Kidney epithelial cell (primary cell): ENCODE measurements at places on chromosomes 6 and 20.

DNA sequence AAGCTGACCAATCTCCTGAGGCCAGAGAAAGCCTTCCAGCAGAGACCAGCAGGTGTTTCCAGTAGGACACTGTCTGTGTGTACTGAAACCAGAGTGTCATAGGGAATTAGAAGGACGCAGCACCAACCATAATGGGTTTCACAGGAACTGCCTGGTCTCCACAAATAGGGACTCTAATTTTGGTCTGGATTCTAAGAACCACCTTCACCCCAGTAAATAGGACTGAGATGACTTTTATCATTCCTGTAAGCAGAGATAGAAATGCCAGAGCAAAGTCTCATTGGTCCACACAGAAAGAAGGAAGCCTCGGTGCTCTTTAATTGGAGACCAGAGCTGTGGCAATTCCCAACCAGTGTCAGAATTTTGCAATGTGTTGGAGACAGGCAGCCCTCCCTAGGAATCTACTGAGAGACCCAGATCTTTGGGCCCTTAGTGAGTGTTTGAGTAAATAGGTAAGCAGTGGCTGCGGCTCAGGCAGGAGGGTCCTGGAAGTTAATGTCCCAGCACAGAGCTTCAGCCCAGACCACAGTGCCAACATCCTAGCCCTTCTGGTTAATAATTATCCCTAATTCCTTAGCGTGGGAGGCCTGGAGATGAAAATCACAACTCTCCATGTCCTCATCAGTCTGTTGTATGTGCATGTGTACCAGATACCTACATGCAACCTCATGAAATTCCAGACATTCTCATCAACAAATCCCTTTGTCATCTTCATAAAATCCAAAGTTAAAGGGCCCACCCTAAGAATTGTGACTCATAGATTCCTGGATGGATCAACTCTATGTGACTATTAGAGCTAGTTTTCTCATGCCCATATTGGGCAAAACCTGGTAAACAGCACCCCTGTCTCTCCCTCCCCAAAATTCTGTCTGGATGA is 81.2 kb downstream of the UNC5CL start:
- DNase-seq = peak; percentile 96

DNA sequence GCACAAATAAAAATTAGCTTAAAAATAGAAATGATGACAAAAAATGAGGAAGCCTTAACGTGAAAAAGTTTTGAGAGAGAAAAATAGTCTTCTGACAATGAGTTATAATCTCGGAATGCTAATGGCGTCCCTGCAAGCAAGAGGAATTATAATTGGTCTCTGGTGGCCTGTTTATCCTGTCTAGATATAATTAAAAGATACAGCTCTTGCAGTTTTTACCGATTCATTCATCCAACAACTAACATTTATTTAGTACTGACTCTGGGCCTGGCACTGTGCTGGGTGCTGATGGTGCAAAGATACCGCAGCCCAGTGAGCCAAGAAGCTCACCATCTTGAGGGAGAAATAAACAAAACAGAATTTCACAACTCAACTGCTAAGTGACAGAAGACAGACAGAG is 31.6 kb upstream of the ANKRD60 start:
- DNase-seq = no peak

DNA sequence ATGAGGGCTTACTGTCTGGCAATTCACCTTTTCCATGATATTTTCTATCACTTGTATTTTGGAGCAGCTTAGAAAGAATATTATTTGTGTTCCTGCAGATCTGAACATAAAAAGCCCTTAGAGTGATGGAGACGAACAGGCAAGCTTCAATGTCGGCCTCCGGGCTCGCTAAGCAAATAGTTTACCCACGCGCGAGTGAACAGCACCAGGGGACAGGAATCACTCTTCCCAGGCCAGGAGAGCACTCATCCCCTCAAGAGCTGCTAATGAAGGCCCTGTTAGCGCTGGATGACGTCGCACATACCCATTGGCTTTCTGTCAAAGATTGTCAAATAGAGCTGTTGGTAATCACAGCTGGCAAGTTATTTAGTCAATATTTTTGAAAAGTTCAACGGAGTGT is 395.7 kb downstream of the ZFAND3 start:
- no peak for DNase-seq

- peak; percentile 7 for DNase-seq
These were observed 171.6 kb upstream of the FBXL4 start for GRCh38 chr6:99119109-99120031.

- no peak for DNase-seq
These were observed 30.9 kb upstream of the SMOC2 start for GRCh38 chr6:168410035-168410434.

- no peak for DNase-seq
These were observed 112.3 kb upstream of the HDAC2 start for GRCh38 chr6:114083251-114083650.

DNA sequence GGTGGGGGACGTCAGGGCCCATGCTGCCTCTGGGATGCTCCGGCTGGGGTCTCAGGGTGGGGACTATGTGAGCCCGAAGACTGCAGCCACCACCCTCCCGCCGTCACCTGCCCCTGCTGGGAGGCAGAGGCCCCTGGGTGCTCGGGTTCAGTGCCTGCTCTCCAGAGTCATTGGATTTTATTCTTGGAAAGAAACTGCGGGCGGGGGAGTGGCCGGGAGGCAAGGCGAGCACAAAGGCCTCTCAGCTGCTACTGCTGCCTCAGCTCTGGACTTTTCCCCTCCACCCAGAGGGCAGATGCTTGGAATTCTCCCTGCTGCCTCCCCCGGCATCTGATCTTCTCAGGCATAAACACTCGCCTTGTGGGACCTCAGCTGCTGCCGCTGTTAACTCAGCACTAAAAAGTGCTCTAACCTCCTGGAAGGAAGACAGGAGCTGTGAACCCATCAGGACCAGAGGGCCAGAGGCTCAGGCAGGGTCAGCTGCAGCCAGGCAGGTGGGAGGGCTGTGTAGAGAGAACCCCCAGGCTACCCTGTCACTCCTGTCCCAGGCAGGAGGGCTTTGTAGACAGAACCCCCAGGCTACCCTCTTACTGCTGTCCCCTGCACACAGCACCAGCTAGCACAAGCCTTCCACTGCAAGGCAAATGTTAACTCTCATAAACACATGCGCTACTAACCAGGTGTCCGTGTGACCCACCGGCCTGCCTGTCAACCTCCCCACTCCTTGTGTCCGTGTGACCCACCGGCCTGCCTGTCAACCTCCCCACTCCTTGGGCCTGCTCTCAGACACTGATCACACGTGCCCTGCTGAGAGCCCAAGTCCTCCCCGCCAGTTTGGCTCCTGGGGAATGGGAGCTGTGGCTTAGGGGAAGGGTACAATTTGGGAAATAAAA is 9.4 kb upstream of the FRMD1 start:
- DNase-seq = peak; percentile 48

GRCh38 chr6:125910527-125910926 is 46.0 kb upstream of the HINT3 start:
- no peak for DNase-seq

GRCh38 chr20:59441860-59442810 is 141.7 kb downstream of the EDN3 start:
- DNase-seq = no peak

- no peak for DNase-seq
These were observed 42.4 kb downstream of the RNGTT start for GRCh38 chr6:88920774-88921733.

DNA sequence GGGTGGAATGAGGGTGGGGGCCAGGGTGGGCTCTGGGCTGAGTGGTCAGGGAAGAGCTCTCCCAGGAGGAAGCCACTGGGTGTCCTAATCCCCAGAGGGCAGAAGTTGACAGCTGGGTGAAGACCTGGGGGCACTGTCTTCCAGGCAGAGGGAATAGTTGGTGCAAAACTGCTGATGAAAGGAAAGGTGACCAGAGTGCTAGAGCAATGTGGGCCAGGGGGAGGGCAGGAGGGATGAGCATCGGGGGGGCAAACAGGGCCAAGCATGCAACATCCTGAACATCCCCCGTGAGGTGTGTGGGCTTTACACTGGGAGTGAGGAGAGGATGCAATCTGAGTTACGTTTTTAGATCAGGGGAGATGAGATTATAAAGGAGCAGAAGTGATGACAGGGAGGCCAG is 97.8 kb downstream of the NOL4L start:
- DNase-seq = no peak

DNA sequence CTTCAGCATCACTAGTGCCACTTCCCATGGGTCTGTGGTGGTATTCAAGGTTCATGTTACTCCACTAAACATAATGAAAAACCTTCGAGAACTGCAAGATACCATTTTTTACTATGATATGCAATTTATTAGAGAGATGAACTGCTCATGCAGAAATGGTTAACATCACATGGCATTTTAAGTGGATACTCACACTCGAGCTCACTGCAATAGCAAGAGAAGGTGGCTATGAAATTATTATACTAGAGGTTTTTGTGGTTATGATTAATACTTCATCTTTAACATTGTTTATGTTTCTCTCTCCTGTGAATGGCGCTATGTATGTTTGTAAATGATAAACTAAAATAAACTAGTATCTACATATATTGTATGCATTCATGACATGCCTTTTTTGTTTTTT is 35.1 kb downstream of the SCAF8 start:
- DNase-seq = no peak

- DNase-seq = no peak
These were observed at the start of gene VGLL2 for GRCh38 chr6:117265410-117266256. Gene VGLL2, plus strand, starts transcription at chr6:117265558. Its CDS starts 206 bp downstream, at chr6:117265764.

DNA sequence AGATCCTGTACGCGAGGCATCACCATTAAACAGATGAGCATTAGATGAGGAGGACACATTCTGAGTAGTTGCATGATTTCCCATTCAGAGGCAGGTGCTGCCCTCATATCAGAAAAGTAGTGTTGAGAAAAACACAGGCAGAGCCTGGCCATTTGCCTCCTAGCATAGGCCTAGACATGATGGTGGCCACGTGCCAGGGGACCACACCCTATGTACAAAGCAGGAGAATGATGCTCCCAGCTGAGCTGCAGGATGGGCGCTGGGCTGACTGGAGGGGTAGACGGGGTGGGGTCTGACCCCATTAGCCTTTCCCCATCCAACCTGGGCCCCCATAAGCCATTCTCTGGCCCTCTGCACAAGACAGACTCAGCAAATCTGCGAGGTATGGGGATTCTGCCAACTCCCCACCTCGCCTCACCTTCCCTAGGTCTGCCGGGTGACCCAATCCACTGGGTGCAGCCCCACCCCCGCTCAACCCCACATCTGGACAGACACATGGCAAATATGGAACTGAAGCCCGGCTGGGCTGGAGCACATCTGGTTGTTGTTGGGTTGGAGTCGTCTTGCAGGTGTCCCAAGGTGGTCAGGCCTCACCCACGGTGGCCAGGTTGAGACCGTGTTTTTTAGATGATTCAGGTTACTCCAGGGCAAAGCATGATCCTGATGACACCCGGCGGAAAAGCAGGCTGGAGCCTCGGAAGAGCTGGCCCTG is 13.9 kb downstream of the PI16 start:
- no peak for DNase-seq

- DNase-seq = no peak
These were observed 2.8 kb upstream of the CDSN start for GRCh38 chr6:31122791-31123706.

DNA sequence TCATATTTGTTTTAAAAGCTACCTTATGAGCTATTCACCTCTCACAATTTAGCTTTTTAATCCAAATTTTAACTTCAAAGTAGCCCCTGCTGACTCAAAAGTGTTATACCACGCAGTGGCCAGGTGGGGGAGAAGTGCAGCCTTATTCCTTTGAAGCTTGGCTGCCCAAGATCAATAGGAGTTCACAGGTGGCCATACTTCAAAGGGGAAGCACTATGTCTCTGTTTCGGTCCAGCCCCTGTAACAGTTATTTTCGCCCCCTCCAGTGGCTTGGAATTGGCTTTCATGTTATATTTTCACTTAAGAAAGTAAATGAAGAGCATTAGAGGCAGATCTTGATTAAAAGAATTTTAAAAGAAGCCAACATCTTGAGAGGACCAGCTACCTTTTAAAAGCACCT is 608.4 kb downstream of the EPHA7 start:
- peak; percentile 18 for DNase-seq

DNA sequence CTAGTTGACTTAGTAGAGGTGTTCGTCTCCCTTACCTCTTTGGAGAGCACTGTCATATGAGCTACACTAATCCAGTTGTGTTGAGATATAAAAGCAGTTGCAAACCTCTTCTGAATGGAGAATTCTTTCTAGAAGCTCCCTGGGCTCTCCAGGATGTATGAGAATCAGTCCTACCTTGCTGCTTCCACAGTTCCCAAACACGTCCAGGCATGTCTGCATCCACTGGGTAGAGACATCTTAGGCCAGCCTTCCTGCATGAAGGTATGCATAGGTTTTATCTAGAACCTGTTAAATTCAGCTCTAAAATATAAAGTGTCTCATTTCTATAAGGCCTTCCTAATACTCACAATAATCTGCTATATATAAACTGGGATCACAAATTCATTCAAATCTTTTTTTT is 297.7 kb downstream of the CDC5L start:
- DNase-seq = no peak

- DNase-seq = no peak
These were observed 184.8 kb downstream of the CDC5L start for GRCh38 chr6:44572346-44572745.
